Activated CD4-positive, CD25-positive, alpha-beta regulatory T cell (primary cell): ENCODE measurements at places on chromosomes 2 and 18.

DNA sequence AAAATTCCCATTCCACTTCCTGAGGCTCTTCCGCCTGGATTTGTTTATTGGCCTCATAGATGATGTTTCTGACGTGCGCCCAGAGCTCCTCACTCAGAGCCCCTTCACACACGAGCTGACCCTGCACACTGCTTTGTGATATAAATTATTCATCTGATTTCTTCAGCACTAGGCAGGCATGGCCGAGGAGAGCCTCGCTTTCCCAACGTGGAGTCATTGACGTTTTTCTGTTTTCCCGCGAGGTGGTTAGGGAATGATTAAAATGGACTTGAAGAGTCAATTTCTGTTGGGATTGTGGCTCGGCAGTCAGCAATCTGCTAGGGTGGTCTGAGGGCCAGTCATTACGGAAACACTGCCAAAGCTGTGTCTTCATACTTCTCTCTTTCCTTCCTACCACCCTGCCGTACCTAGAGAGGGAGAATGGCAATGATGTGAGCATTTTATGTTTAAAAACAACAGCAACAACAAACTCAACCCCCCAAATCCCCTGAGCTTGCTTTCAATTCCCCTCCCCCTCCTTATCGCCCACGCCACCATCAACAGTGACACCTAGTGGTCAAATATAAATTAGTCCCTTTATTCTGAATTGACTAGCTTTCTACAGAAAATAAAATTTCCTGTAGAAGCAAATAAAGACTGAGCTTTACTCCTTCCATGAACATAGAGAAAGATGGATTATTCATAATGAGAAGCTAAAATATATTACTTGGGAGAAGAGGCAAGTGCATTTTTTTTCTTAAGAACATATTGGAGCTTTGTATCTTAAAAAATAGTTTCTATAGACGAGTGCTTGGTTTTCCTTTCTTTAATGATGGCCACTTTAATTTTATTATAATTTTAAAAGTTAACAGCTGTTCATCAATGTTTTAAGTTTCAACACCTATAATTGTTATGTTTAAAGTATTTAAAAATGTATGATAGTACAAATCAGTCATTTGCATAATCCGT lies 285.1 kb downstream of the MTX2 start:
- no peak for DNase-seq

DNA sequence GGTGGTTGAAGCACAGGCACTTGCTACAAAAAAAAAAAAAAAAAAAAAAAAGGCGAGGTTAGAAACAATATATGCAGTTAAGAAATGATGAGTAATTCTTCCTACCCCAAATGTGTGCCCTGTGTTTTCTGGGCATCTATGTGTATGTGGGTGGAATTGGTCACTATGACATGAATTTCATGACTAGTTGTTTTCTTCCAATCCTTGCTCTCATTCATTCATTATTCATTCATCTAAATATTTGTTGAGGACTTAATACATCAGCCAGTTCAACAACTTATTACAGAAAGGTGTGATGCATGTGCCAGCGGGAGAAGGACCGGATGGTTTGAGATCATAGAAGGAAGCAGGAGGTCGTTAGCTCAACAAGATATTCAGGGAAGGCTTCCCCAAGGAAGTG lies 8.3 kb upstream of the EGR4 start:
- no peak for DNase-seq

GRCh38 chr2:72386288-72386687 lies 238.6 kb upstream of the CYP26B1 start:
- DNase-seq: no peak

DNA sequence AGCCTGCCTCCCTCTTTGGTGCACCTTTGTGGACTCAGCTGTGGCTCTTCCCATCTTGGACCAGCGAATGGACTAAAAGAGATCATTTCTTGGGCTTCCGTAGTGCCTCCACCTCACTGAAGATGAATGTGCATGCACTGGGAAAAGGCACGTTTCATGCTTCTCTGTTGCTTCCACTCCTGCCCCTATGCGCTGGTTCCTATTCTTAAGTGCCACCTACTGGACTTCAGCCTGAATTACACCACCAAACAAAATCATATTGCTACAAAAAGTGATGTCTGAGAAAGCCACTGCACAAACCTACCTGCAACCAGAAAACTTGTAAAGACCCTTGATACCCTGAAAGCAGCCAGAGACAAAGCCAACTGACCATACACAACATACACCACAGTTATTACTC lies 695.6 kb downstream of the TSN start:
- DNase-seq: no peak

- no peak for DNase-seq
Observed at GRCh38 chr2:234275515-234275914, 221.4 kb downstream of the ARL4C start.

DNA sequence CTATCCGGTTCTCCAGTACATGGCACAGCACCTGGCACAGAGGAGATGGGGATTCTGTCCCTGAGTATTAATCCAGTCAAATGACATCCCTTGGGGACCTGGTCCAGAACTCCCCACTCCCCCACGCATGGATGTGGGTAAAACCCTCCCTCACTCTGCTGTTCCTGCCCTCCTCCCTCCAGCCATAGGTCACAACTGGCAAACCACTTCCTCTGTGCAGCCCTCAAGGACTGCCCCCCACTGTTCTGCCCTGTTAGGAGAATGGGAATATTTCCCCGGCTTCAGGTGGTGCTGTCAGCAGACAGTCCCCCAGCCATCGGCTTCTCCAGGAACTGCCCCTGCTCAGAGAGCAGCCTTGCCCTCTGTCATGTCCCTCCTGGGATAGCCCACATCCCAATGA lies 1.5 kb upstream of the TFCP2L1 start:
- no peak for DNase-seq

GRCh38 chr18:40566510-40566844 lies 1388.6 kb upstream of the PIK3C3 start:
- DNase-seq: no peak

DNA sequence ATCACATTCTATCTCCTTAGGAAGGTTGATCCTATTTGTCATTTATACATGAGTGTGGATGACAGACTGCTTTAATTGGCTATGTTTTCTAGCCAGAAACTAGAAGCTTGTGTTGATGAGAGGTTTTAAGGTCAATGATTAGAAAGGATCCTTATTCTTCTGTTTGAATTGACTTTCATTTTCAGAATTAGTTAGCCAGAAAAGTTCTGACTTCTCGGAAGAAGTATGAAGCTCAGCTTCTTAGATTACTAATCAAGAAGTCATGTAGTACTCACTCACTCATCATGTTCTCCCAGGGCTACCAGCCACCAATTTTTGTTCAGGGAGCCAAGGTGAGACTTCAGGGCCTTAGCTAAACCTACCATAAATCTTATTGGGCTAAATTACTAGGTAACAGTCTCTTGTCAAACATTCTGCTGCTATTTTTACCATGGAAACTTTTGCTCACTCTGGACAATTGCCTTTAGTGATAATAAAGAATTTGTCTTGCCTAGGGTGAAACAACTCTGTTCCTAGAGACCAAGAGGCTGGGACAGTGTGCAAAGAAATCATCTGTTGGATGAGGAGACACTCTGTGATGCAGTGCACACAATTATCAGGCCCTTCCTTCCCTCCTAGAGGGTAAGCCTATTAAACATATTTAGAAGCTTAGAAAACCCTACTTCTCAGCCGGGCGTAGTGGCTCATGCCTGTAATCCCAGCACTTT lies 111.6 kb upstream of the DNMT3A start:
- DNase-seq: no peak

DNA sequence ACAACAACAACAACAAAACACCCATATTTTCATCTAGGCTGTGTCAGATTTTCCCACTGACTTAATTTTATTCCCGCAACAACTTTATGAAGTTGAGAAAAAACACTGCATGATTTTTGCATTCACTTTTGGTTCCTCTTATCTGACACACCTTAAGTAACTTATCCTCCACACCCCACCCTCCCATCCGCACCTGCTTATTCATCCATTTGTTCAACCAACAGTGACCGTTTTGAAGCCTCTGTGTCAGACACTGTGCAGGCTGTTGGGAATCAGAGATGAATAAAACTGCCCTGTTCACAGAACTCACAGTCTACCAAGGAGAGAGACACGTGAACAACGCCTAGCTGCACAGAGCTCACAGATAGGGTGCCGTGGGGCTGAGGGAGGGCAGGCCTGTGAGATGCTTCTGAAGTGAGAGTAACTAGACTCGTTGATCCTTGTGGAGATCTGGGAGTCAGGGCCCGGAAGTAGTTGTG lies 7.4 kb downstream of the CNNM4 start:
- DNase-seq: no peak

GRCh38 chr2:32591669-32592463 lies 36.0 kb upstream of the TTC27 start:
- DNase-seq: no peak

DNA sequence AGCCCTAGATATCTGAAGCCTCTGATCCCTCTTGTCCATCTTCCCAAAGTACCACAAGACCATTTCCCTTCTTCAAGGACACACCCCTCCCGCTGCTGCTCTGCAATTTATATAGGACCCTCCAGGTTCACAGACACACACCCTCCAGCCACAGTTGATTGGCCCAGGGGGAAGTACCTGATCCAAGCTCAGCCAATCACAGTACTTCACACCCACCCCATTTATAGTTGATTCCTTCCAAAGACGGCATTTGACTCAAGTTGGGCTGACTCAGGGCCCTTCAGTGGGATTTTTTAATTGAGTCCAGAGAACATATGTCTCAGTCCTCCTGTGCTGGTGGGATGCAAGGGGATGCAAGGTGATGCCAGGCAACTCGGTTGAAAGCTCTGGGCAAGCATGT lies 59.2 kb downstream of the GYPC start:
- no peak for DNase-seq

GRCh38 chr2:232479341-232480200 lies 8.1 kb downstream of the ECEL1 start:
- DNase-seq: no peak

DNA sequence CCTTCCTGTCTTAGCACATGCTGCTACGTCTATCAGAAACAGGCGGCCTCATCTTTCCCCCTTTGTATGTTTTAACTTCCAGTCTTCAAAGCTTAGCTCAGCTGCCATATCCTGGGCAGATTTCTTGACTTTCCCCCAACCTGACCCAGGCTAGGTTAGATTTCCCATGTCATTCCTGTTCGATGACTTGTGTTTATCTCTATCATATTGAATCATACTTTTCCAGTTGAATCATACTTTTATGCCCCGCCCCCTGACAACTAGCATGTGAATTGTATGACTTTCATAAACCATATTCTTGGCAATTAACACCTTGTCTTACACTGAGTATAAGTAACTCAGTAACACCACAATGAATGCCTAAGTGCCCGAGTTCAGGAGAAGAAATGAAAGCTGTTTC lies 128.3 kb downstream of the CYRIA start:
- no peak for DNase-seq

DNA sequence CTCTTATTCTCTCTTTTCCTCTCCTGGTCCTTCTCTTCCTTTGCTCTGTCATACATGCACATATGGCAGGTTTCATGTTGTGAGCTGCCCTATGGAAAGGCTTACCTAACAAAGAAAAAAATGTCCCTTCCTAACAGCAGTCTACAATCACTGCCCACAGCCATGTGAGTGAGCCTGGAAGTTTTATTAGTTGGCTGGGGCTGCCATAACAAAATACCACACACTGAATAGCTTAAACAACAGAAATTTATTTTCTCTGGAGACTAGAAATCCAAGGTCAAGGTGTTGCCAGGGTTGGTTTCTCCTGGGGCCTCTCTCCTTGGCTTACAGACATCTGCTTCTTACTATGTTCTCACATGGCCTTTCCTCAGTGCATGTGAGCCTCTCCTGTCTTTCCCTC lies 142.1 kb downstream of the TRIB2 start:
- no peak for DNase-seq

DNA sequence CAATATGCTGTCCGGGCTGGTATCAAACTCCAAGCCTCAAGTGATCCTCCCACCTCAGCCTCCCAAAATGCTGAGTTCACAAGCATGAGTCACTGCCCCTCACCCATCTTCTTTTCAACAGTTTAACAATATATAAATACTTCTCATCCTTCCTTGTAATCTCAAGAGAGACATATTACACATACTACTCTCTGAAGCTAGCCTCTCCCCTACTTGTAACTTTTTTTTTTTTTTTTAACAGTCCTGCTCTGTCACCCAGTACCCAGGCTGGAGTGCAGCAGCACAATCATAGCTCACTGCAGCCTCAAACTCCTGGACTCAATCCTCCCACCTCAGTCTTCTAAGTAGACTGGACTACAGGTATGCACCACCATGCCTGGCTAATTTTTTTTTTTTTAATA lies 5.7 kb downstream of the GFPT1 start:
- no peak for DNase-seq

DNA sequence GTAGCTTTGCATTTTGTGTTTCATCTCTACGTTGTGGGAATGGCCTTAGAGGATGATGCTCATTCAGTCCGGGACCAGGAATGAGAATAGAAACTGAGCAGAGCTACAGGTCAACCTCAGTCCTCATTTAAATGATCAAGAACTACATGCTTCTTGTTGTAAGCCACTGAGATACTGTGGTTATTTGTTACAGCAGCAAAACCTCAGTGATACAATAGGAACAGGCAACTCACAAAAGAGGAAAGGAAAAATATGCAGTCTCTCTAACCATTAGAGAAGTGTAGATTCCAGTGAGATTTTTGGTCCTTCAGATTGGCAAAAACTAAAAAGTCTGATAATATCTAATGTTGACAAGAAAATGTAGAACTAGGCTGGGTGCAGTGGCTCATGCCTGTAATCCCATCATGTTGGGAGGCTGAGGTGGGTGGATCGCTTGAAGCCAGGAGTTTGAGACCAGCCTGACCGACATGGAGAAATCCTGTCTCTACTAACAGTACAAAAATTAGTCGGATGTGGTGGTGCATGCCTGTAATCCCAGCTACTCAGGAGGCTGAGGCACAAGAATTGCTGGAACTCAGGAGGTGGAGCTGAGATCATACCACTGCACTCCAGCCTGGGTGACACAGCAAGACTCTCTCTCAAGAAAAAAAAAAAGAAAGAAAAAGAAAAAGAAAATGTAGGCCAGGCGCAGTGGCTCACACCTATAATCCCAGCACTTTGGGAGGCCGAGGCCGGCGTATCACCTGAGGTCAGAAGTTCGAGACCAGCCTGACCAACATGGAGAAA lies 13.3 kb downstream of the CHCHD5 start:
- no peak for DNase-seq

DNA sequence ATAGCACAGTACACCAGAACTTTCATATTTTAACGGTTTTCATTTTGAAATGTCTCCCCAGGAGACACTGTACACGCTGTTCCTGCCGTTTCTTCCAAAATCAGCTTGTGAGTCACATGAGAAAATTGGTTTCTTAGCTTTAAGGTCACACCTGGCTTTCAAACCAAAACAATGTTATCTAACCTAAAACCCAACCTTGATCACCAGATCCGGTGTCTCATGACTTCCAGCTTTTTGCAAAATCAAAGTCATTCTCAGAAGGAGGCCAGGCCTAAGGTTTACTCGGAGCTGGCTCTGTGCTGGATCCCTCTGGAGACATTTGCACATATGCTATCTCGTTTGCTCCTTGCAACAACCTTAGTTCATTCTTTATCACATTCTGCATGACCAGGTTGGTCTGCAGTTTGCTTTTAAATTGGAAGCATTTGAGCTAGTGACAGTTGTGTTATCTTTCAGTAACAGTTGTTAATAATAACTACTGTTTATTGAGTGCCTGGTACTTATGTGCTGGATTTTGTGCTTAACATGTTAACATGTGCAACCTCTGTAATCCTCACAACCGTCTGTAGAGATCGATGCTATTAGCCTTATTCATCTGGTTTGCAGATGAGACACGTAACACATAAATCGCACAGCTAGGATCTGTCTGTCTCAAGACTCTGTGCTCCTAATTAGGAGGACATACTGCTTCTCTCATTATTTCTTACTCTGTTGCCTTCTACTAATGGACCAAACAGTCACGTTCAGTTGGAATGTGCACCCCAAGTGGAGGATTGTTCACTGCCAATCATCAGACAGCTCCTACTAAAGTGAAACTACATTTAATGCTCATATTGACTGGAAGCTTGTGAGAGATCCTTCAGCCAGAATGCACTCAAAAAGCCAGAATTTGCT lies 105.5 kb downstream of the RNF144A start:
- no peak for DNase-seq
